ENCODE measurements at places on chromosomes 11 and 22.
A peak's percentile ranks its signal among the peaks of the same experiment; 100 is the strongest.

- DNase-seq = no peak
Observed at GRCh38 chr11:15764326-15764725, 592.0 kb downstream of the SOX6 start.

GRCh38 chr22:29463629-29464028 lies 16.4 kb upstream of the NEFH start:
- peak; percentile 57 for DNase-seq

DNA sequence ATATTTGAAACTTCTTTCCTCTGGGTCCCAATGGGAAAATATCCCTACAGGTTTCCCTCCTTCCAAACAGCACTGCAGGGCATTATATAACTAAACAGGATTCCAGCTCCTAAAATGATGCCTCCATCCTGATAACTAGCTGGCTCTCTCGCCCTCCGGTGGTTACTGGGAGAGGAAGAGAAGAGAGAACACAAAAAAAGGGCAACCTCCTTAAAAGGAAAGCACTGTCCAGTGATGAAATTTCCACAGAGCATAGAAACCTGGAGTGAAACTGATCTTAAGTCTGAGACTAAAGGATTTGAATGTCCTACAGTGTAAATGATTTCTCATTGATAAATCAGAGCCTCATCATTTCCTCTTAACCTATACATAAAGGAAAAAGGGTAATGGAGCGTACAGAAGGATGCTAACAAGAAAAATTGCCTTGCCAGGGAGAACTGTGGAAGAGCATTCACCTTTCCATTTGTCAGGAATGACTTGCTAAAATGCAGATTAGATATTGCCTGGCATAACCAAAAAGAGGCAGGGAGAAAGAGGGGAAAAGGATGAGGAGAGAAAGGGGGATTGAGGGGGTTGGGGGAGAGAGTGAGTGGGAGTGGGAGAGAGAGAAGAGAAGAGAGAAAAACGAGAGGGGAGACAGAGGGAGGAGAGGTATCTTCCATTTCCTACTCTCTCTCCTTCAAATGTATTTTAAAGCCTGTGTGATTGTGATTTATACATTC lies 121.3 kb downstream of the APOL5 start:
- DNase-seq = peak; percentile 36

DNA sequence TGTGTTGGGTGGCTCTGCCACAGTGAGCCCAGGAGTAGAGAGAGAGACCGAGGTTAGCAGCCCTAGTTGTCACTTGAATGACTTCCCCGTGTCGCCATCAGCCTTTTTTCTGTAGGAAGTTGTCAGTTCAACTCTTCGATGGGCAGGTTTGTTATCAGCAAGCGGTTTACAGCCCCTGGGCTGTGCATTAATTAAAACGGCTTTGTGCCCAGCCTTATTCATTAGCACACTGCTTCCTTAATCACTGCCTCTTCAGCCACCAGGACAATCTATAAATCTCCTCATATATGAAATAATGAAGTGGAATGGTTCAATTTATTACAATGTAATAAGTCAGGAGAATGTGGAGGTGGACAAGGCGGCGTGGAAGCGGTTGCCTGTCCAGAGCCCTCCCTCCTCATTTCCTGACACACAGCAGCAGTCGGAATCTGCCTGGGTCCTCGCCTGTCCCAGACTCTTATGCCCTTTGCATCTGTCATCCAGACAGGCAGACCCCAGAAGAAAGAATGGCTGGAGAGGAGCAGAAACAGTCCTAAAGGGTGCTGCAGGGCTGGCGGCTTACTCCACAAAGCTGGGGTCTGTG lies 122.4 kb upstream of the OPCML start:
- DNase-seq = no peak

- DNase-seq = no peak
Observed at GRCh38 chr11:12160231-12160630, 49.8 kb downstream of the MICAL2 start.

DNA sequence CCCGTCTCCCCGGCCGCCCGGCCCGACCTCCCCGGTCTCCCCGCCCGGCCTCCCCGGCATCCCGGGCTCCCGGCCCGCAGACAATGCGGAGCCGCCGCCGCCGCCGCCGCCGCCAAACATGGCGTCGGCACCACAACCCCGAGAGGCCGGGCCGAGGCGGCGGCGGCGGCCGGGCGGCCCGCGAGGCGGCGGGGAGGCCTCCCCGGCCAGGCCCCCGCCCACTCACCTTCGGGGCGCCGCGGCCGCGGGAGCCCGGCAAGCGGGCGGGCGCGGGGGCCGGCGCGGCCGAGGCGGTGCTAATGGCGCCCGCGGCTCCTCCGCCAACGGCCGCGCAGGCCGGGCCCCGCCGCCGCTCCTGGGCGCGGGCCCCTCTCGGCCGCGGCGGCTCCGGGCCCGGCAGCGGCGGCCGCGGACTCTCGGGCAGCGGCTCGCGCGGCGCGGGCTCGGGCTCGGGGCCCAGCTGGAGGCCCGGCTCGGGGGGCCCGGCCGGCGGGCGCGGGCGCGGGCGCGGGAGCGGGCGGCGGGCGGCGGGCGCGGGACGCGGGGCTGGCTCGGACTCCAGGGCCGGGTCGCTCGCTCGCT lies 311 bp downstream of the BRD1 start:
- no peak for DNase-seq

DNA sequence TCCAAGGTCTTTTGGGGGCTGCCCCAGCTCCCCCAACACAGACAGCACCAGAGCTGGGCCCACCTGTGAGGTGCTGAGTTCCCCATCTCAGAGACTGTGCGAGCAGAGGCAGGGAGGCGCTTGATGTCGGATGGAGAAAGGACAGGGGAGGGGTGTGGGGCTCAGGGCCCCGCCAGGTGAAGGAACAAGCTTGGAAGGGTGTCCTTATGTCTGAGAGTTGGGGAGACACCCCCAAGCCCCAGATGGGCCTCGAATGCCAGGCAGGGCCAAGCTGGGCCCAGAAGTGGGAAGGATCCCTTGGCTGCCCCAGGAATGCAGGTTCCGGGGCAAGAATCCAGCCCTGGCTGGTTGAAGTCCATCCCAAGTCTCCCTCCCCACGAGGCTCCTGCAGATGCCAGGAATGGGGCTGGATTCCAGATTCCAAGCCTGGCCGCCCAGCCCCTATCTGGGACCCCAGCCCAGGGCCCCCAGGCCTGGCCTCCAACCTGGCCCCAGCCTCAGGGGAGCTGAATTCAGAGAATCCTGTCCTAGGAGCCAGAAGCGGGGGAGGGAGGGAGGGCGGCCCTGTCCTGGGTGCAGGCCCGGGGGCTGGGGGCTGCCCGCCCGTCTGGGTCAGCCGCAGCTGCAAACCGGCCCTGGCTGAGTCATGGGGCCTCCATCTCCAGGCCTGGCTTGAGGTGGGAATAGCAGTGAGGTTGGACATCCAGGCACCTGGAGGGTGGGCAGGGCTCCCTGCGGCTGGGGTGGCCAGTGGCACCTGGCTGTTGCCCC lies 50.9 kb downstream of the CDKN1C start:
- peak; percentile 56 for DNase-seq

DNA sequence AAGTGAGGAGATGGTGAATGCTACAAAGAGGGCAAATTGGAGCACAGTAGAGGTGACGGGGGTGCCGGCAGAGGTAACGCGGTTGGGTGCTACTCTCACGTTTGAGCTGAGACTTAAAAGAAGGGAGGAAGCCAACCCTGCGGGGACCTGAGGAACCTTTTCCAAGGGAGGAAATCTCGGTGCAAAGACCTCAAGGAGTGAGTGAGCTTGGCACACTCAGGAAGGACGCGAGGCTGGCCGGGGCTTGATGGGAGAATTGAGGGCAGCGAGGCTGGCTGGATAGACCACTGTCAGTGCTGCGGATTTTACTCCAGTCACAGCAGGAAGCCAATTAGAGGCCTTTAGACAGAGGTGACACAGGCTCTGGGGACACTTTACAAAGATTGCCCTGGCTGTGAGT lies 25.0 kb downstream of the TSKU start:
- DNase-seq = no peak

DNA sequence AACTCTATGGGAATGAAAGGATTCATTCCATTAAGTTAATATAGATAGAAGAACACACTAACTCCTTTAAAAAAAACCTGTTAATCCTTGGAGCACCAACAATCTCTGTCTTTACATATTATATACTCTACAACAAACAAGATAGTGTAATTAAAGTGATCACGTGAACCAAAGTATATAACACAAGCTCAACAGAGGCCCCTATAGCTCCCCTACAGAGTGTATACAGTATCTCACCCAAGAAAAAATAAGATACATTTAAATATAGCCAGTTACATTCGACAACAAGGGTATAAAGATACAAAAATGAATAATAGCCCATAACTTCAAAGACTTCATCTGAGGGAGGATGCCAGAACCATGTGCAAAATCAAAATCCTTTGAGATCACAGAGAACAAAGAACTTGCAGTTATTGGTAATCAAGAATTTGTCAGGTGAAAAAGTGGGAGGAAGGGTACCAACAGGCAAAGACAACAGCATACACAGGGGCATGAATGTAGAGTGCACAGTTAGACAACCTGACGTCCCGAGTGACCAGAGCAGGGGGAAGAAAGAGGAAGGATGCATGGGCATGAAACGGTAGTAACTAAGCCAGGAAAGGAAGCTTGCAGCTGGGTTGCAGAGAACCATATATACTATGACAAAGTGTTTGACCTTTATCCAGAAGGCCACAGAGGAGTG lies 4.7 kb downstream of the FCHSD2 start:
- DNase-seq = no peak

DNA sequence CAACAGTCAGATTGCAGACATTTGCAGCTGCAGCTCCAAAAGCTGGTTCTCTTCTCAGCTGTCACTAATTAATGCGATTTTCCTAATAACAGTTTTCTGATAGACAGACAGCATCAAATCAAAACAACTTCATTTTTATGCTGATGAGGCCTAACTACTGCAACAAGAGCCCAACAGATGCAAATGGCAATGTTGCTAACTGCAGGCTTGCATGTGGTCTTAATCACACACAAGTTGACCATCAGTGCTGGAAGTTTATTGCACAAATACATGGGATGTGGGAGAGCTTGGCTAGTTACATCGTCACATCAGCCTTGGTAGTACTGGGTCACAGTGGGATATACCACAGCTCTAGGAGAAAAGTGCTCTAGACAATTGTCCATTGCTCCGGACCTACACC lies 99.2 kb downstream of the SPON1 start:
- DNase-seq = no peak

- no peak for DNase-seq
Observed at GRCh38 chr11:41533761-41534160, 74.3 kb upstream of the LRRC4C start.

GRCh38 chr22:29016067-29016938 lies 45.3 kb downstream of the C22orf31 start:
- no peak for DNase-seq

DNA sequence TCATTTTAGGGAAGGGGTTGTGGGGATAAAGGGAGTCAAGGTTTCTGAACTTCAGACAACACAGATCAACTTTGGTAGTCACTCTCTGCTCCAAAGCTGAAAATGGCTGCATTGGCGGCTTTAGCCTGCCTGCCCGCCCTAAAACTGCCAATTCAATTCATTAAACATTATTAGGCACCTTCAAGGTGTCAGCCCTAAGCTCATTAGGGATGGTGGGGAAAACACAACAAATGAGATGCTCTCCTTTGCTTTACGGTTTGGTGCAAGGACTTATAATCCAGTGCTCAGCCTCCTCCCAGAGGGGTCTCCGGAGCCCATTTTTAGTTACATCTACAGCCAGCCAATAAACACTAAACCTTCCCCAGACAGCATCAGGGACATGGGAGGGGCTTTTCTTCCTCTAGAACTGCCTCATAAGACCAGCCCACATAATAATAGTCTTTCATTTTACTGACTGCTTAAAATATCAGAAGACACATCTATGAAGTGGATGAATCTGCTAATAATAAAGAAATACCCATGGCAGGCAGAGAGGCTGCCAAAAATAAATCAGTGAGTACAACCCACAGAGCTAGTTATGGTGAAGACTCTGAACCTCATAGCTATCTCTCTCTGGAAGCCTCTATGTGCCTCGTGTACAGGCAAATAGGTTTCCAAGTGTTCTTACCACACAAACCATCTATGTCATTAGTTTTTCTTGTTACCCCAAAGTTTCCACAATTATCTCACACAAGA lies 102.8 kb upstream of the NCAM1 start:
- no peak for DNase-seq

DNA sequence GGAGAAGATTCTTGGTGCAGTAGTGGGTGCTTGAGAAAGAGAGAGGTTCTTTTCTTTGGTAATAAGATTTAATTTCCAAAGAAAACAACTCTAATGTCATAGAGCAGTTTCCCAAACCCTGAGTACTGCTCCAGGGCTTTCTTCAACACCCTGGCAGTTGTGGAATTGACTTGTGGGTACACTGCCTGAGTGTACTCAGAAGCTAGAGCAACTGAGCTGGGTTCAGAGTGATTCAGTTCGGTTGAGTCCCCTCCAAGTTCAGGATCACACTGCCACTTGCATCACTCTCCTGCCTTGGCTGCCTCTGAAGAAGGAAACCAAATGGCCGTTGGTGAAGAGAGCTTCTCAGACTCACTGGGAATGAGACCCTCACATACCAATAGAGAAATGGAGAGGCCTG lies 5.3 kb downstream of the DMC1 start:
- DNase-seq = no peak

DNA sequence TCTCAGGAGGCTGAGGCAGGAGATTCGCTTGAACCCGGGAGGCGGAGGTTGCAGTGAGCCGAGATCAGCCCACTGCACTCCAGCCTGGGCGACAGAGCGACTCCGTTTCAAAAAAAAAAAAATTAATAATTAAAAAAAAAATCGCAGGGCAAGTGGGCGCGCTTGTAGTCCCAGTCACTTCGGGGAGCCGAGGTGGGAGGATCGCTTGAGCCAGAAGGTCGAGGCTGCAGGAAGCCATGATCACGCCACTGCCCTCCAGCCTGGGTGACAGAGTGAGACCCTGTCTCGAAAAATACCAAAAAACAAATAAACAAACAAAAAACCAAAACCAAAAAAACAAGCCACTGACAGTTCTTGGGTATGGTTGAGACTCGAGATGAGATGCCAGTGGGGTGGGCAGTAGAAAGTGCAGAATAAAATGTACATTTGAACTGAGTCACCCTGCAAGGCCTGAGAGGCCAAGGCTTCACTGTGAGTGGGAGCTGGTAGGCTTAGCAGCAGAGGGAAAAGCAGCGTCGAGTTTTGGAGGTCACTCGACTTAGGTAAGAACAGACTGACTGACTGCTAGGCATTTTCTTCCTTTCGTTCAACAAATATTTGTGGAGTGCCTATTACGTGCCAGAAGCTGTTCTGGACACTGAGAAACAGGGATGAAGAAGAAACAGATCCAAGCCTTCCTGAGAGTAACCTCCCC lies 635 bp upstream of the LDHA start:
- DNase-seq = no peak

GRCh38 chr11:111846636-111847035 lies 24.7 kb downstream of the ALG9 start:
- no peak for DNase-seq

DNA sequence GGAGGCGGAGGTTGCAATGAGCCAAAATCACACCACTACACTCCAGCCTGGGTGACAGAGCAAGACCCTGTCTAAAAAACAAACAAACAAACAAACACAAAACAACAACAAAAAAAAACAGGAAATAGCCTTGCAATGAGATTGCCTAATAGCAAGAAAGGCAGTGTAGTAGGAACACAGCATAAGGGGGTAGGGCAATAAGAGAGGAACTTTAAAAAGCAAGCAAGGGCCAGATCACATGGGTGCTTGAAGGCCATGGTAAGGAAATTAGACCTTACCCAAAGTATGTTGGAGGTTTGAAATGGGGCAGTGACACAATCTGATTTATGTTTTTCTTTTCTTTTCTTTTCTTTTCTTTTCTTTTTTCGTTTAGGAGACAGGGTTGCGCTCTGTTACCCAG lies 34.7 kb upstream of the NRIP3 start:
- DNase-seq = no peak
